Globus pallidus (tissue), 1 donor: ENCODE measurements at places on chromosomes 4 and X.

GRCh38 chr4:81796790-81797528 lies 325.3 kb upstream of the RASGEF1B start:
- DNase-seq, result no peak

DNA sequence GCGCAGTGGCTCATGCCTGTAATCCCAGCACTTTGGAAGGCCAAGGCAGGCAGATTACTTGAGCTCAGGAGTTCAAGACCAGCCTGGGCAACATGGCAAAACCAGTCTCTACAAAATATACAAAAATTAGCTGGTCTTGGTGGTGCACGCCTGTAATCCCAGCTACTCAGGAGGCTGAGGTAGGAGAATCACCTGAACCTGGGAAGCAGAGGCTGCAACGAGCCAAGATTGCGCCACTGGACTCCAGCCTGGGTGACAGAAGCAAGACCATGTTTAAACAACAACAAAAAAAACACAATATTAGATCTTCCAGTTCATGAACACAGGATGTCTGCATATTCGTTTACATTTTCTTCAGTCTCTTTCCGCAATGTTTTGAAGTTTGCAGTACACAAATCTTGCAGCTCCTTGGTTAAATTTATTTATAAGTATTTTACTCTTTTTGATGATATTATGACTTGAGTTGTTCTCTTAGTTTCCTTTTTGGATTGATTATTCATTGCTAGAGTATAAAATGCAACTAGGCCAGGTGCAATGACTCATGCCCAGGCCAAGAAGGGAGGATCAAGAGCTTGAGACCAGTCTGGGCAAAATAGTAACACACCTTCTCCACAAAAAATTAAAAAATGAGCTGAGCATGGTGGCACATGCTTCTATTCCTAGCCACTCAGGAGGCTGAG lies 30.4 kb upstream of the ABCG2 start:
- DNase-seq, result no peak

- no peak for DNase-seq
These were observed 59.3 kb downstream of the RWDD4 start for GRCh38 chr4:183599690-183600089.

DNA sequence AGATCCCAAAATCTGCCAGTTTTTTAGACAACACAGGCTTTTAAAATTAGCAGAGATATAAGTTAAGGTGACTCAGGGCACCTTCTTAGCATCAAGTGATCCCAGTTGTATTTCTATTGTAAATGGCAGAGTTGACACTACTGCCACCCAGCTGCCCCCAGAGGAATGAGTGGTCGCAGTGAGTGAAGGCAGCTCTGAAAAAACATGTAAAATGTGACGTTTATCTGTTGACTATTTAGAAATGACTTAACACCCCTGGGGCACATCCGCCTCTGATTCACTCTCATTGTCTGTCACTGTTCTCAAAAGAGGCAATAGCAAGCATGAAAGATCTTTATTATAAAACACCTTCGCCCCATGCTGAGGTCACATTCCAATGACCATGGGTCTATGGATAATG lies 592.4 kb downstream of the ACTRT1 start:
- no peak for DNase-seq

DNA sequence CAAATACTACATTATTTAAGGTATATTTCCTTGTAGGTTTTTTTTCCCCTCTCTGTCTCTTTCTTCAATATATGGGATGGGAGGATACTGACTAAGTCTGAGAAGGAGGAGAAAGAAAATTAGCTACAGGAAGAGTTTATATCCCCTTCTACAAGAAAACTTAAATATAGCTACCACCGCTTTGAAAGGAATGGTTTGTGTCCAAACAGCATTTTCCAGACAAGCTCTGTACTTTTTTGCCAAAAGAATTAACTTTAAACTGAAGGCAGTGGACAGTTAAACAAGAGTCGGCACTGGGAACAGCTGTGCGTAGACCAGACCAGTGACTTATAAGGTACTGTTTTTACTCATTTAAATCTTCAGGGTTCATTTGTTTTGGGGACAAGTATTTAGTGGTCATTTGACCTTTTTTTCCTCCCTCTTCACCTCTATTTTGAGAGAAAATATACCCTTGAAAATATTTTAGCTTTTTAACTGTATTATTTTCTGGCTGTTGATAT lies 303.7 kb downstream of the ARHGAP24 start:
- DNase-seq, result no peak

DNA sequence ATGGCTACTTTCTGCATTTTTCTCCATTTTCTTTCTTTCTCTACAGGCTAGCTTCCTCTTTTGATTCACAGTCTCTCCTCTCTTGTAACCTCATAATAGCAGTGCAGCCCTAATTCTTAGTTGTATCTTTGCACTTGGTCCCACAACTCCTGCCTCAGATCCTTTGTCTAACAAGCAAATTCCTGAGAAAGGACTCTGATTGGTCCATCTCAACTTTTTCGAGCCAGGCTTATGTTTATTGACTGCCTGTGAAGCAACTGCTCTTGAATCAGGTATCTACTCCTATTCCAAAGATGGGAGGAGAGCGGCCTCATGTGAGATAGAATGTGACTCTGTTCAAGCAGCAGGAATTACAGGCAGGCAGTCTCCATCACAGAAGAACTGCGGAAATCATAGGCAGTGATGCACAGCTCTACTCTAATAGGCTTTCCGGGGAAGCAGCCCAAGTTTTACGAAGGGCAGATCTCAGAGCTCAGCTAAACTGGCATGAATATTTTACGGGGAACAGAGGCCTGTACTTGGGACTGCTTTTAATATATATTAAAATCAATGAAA lies 123.5 kb downstream of the GABRB1 start:
- DNase-seq, result no peak

DNA sequence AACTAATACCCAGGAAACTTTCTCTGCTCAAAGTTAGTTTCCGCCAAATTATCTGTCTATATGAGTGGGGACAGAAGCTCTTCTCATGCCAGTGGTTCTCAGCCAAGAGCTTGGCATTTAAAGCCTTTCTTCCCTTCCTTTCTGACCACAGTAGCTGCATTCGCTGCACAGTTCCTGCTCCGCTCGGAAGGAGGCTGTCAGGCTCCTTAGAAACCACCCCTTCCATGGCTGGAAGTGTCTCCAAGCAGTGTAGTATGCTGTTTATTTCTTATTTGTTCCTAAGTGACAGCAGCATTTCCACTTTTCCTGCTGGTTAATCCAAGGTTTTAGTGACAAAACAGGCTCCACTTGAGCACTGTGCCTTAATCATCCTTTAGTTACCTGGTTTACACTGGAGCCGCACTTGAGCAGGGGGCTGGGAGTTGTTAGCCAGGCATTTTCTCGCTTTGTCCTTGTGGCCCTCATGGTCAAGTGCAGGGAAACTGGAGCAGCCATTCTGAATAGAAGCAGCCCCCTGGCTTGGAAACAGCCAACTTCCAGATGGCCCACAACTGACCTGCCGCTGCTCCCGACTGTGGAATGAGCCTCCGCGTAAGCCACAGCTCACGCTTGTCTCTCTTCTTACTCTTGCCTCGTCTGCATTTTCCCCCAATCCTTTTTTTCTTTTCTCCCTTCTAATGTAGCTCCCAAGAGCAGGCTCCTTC lies 739.4 kb upstream of the TENM3 start:
- no peak for DNase-seq

DNA sequence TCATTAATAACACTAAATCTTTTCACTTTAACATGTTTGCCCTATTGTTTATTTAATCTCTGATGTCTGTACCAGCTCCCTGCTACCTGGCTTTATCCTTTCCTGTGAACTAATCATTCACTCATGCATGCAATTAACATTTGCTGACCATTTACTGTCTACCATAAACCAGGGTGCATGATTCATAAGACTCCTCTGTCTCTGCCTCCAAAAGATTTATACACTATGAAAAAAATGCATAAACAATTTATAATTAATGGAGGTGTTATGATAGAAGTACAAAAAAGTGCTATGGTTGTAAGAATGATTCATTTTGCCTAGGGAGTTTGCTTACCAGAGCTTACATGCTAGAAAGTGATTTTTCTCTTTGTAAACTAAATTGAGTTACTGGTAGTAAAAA lies 24.5 kb upstream of the CPEB2 start:
- no peak for DNase-seq

DNA sequence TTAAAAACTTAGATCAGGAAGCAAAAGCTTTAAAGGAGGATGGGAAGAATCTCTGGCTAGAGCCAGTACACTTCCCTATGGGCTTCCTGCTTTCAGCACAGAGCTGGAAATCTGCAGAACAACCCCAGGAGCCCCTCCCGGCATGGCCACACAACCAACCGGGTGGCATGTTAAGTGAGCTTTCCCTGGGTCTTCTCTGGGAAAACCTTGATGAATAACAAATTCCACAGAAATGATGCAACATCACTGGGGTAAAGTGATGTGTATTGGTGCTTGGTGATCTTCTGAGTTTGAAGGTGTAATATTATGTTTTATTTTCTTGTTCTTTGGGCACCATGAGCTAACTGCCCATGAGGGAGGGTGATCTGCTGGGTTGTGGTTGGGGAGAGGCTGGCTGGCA lies 22.1 kb downstream of the NHS start:
- no peak for DNase-seq

- DNase-seq, result no peak
These were observed 225.8 kb downstream of the STK32B start for GRCh38 chr4:5277079-5277478.

GRCh38 chr4:174375422-174375821 lies 91.7 kb downstream of the CEP44 start:
- DNase-seq, result no peak

DNA sequence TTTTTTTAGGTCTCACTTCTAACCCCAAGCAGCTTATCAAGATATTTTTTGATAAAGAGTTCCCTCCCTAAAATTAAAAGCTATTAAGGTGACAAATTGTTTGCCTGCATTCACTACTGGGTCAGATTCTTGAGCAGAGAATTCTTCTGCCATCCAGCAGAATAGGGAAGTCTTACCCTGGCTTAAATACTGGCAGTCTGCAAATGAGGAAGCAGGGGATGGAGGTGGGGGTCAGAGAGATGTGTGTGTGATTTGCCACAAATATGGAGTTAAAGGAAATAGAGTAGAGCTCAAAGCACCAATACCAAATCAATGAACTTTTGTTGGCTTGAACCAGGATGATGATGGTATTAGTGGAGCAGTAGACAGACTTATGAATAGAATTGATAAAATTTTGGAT lies 122.2 kb downstream of the ANXA5 start:
- no peak for DNase-seq

GRCh38 chr4:128384765-128385598 lies 97.4 kb upstream of the PGRMC2 start:
- no peak for DNase-seq

DNA sequence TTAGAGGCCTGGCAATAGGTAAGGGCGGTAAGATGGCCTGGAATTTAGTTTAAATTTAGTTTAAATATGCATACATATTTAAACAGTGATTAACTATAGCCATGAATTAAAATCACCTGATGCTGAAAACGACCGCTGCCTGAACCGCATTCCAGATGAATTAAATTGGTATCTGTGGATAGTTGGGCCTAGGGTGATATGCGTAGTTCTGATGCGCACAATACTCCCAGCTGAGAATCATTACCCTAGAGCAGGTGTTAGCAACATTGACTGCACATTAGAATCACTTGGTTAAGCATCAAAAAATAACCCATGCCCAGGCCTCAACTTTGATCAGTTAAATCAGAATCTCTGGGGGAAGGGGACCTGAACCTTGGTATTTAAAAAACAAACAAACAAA lies 432.4 kb downstream of the GBA3 start:
- DNase-seq, result no peak

DNA sequence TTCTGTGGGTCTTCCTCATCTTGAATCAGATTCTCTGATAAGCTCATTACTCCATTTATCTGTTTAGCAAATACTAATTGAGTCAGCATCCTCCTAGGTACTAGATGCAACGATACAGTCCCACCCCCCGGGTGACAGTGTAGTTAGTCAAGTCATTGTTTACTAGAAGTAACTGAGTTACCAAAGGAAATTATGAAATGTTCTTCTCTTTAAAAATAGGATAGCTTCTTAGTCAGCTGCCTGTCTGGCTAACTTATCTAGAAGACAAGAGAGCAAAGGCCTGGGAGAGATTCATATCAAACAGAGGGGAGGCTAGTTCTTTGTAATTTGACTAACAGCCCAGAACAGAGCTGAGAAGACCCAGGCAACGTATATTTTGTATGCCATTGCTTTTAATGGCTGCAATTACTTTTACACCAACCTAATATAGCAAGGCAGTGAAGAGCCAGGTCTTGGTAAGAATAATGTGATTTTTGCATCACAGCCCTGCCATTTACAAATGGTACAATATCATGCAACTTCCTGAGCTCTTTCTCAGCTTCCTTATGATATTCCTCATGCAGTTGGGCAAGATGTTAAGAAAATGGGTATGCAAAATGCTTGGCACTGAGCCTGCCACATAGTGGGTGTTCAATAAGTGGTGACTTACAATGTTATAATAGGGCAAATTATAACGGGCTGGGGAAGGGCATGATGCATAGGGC lies 149.9 kb downstream of the CHIC2 start:
- no peak for DNase-seq

GRCh38 chrX:40922307-40922706 lies 162.9 kb upstream of the USP9X start:
- no peak for DNase-seq

- DNase-seq, result no peak
These were observed 61.0 kb downstream of the CHST7 start for GRCh38 chrX:46634577-46634976.

DNA sequence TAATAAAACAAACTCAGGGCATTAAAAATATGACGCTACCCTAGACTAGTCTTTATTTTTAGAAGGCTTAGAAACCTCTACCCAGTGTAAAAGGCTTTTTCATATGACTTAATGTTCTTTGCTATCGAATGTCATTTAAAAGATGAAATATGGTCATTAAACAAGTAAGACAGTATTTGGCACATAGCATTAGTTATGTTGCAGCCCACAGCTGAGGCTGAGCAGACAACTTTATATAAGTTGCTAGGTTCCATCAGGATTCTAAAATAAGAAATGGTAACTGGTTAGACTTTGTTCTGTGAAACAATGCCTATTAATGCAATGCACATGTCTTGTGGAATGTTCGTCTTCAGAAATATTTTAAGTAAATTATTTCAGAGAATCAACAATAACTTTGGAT lies 10.4 kb upstream of the PRSS12 start:
- no peak for DNase-seq

GRCh38 chrX:17844236-17844635 lies 16.9 kb downstream of the RAI2 start:
- DNase-seq, result no peak

GRCh38 chrX:103878466-103879122 lies 46.5 kb upstream of the RAB9B start:
- DNase-seq, result no peak

- DNase-seq, result no peak
These were observed 77.4 kb upstream of the AGA start for GRCh38 chr4:177519481-177520260.

DNA sequence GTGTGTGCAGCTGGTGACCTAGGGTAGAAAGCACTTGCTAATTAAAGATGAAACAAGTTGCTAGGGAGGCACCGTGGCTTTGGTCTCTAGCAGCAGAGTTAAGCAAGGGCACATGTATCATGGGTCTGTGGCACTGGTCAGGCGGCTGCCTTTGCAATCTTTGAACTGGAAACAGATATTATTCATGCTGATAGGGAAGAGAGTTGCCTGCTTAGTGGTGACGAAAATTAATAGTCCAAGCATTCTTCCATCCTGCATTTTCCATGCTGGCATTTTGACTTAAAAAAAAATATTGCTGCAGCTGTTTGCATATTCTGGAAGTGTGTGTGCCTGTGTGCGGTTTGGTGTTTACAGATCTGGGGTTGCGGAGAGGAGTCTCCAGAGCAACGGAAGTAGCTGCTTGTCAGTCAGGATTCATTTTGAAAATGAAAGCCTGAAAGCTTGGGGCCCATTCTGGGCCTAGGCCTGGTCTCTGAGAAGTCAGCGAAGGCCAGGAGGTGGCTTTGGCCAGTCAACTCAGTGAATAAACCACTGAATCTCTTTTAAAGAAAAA lies 2.3 kb upstream of the SOWAHD start:
- DNase-seq, result no peak

- DNase-seq, result no peak
These were observed 11.4 kb downstream of the UBQLN2 start for GRCh38 chrX:56574861-56575260.
